ENCODE measurements at places on chromosomes 6 and 20.

DNA sequence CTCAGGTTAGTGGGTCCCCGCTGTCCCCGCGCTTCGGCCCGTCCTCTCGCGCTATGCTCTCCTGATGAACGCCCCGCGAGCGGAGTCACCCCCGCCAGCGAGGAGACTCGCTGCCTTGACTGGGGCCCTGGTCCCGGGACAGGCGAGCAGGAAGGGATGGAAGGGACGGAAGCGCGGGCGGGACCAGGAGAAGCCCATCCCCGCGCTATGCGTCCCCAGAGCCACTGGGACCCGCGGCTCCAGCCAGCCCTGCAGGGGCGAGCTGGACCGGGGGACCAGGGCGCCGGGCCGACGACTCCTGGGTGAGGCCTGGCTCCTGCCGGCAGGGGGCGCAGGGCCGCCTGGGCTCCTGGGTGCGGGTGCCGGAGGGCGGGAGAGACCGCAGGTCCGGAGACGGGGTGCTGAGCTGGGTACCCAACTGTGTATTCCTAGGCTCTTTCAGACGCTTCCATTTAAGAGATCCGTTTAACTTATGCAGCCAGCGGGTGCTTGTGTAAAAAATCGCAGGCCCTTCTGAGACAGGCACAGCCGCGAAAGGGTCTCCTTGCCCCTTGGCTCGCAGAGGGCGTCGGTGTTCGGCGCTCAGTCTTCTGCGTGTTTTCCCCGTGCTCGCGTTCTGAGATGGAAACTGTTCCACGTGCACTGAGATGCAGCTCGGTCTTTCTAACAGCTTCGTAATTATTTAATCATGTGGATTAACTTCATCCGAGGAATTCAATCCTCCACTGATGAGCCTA is 580 bp upstream of the SYCP2 start:
- peak; percentile 92 for DNase-seq

DNA sequence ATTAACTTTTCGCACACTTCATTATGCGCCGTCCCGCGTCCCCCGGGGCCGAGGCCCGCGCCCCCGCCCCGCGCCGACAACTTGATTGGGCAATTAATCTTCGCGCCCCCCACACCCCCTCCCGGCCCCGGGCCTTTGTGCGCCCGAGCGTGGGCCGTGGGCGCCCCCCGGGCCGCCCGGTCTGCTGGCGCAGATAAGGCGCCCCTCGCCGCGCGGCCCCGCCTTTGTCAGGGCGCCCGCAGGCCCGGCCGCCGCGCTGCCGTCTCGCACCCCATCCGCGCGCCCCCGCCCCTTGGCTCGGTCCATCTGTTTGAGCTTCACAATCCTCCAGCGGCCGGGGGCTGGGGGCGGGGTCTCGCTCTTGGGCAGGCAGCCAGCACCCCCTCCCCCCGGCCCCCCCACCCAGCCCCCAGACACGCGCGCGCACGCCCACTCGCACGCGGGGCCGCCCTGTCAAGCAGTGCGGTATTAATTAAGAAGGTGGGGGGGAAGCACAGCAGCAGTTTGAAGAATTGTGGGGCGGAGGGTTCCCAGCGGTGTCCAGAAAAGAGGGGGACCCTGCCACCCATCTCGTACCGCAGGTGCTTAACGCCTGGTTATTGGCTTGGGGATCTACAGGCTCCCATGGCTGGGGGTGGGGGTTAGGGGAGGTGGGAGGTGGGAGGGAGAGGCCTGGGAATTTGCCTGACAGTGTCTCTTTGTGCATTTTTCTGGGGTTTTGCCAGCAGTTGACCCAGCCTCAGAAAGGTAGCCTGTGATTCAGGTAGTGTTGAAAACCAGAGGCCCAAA is 34.6 kb upstream of the SCRT2 start:
- DNase-seq = no peak

DNA sequence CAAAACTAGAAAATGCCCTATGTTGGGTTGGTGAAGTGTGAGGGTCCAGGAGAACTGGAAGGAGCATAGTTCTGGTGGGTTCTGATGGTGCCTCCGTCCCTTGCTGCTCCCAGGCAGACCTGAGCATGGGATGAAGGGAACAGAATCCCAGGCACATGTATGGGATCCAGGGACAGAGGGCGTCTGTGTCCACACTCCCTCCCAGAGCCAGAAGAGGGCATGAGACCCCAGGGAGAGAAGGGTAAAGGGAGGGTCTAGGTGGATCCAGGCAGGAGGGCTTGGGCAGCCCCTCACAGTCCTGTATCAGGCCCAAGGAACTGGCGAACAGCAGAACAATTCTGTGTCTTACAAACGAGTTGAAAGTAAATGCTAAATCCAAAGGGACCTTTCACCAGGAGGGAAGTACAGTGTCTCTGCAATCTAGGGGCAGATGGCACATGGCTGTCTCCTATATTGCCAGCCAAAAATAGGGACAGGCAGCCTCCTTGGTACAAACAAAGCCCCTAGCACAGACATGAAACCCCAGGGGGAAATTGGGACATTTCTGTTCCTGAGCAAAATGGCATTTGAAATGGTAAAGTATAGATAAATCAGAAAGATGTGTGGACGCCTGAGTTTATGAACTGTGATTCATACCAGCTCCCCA is 2.5 kb upstream of the BPIFA1 start:
- DNase-seq = no peak

- DNase-seq = no peak
Measured at GRCh38 chr20:40317156-40317790, 371.8 kb downstream of the MAFB start.

DNA sequence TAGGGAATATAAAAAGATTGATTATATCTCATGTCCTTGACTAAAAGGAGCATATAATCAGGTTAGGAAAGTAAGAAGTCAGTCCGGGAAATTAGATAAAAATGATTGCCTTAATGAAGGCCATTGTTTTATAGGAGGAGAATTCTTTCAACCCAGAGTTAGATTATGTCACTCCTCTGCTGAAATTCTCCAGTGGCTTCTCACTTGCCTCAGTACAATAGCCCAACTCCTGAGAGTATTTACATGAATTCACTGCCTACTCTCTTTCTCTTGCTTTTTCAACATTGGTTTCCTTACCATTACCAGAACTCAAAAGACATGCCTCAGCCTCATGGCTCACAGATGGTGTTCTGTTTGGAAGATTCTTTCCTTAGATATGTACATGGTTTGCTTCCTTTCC is 114.9 kb downstream of the EPHA7 start:
- DNase-seq = no peak

- no peak for DNase-seq
Measured at GRCh38 chr6:116779573-116780164, 14.2 kb upstream of the FAM162B start.

DNA sequence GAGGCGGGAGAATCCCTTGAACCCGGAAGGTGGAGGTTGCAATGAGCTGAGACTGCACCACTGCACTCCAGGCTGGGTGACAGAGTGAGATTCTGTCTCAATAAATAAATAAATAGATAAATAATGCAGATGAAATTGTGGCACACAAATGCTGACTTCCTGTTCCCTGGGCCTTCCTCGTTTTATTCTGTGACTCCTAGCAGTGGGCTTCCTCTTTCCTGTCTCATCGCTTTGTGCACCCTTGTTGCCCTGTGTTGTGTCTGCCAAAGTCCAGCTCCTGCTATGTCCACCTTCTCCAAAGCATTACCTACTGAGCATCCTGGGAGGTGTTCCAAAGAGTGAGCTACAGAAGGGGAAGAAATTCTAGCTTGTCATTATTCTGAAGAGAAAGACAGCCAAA is 100.2 kb upstream of the TIAM2 start:
- no peak for DNase-seq

GRCh38 chr6:157036245-157036711 is 259.1 kb downstream of the ARID1B start:
- no peak for DNase-seq

DNA sequence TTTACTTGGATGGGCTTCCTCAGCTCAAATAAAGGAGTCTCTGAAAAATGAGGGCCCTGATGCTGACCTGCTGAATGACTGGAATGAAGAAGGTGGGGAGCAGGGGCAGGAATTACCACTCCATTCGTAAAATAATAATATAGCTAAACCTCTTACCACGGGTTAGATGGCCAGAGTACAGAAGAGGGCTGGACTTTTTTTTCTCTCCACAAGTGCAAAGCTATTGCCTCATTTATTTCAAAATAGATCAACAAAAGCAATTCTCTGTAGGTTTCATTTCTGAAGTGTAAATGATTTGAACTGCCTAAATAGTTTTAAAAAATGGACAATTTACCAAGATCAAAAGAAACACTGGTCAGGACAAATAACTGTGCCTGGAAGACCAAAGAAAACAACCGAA is 256.7 kb downstream of the KIF16B start:
- no peak for DNase-seq

- no peak for DNase-seq
Measured at GRCh38 chr20:18533491-18533890, 25.8 kb downstream of the SEC23B start.

- no peak for DNase-seq
Measured at GRCh38 chr6:48186746-48187145, 75.7 kb upstream of the PTCHD4 start.

DNA sequence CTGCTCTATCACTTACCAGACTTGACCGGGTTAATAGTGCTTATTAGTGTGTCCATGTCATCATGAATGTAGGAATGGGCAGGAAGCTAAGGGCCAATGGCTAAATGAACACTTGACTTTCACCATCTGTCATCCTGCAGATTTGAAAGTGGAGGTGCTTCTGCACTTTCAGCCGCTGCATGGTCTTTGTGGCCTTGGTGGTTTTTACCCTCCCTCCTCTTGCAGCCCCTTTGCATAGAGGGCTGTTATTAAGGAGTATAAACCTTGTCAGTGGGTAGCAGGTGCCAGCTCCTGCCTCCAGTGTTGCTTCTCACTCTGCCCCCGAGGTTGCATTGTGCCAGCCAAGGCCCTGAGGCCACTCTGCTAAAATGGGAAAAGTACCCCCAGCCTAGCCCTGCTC is 122.2 kb upstream of the TNFAIP3 start:
- no peak for DNase-seq

DNA sequence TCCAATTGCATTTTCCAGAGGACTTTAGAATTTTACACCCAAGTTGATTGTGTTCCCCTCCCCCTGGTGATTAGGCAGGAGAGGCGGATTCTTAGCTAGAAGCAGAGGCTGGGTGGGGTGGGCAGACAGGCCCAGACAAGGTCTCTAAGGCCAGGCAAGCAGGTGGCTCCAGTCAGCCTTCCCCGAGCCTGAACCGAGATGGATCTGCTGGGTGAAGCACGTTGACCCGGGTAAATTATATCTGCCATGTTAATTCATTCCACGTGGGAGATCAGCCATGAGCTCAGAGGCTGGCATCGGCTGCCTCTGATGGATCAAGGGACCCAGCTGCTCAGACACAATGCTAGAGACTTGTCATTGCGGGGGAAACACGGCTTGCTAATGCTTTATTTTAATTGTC is 159.5 kb upstream of the MAFB start:
- no peak for DNase-seq

GRCh38 chr6:75368151-75368779 is 83.7 kb upstream of the TMEM30A start:
- no peak for DNase-seq

- no peak for DNase-seq
Measured at GRCh38 chr20:49508435-49509199, 26.1 kb upstream of the KCNB1 start.

GRCh38 chr6:674956-675355 is 18.0 kb downstream of the EXOC2 start:
- no peak for DNase-seq

DNA sequence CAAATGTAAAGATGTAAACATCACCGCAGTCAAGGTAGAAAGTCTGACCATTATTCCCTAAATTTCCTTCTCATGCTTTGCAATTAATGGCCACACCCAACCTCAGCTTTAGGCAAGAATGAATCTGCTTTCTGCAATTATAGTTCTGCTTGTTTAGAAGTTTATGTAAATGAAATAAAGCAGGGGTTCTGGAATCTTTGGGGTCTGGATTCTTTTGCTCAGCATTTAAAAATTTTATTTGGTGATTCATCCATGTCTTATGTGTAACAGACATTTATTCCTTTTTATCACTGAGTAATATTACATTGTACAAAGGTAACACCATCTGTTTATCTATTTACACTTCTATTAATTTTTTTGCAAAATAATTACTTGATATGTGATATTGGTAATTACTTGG is 613.6 kb downstream of the UTRN start:
- no peak for DNase-seq

DNA sequence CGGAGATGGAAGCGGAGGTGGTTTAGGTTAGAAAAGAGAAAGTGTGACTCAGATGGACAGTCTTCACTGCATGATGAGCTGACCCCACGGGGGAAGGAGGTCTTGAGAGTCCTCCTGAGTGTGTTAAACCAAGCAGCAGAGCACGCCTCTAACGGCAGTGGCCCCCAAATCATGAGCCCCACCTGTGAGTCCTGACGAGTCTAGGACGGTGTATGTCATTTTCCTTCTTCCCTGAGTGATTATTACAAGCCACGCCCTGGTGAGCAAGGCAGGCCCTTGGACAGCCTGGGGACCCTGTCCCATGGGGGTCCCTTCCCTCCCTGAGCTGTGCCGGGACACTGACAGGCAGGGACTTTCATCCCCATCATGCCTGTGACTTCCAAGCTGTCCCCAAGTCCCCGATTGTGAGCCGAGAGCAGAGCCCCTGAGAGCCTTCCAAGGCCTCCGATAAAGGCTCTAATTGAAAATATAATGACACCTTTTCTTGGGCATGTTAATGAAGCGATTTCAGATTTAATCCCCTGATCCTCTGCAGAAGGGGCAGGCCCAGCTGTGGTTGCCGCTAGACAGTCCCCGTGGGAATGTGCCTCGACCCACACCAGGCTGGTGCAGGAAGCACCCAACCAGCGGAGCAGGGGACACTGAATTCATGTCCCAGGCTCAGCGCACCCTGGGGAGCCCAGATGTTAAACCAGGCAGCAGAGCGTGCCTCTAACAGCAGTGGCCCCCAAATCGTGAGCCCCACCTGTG is 320.1 kb downstream of the TAF4 start:
- DNase-seq = no peak

- DNase-seq = no peak
Measured at GRCh38 chr6:2792330-2793110, 27.3 kb downstream of the WRNIP1 start.

DNA sequence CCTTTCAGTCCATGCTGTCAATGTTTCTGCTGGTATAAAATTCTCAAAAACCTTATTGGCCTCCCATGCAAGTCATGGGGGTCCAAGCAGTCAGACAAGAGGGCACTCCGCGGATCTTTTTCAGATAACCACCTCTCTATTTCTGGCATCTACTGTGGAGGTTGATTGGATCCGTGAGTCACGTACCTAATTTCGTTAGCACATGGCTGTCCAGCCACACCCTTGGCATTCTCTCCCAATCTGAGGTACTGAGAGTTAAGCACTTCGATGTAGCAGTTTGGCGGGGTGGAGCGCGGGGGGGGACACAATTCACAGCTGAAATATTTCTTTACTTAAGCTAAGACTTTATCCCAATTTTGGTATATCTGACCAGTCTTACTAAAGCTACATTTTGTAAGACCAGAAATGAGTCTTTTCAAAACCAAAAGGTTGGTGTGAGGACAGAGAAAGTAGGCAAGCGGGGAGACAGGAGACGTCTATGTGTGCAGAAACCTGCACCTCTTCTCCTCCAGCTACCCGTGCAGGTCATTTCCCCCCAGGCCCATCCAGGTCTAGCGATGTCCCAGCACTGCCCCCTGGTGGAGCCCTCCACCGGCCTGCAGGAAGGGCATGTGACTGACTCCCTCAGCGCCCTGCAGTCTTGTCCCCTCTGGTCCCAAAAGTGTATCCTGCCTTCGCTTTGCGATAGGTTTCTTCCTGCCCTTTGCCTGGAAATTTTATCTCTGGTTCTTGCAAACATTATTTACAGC is 113.1 kb downstream of the ADAT2 start:
- DNase-seq = peak; percentile 48

- no peak for DNase-seq
Measured at GRCh38 chr20:62976886-62977285, 24.4 kb downstream of the SLC17A9 start.

GRCh38 chr6:10407674-10408054 is 7.2 kb downstream of the TFAP2A start:
- DNase-seq = no peak

GRCh38 chr6:5713519-5713918 is 293.2 kb downstream of the NRN1 start:
- DNase-seq = no peak

Data from pancreas (tissue), 10 donors.